MV-4-11 (cell line): ENCODE measurements at places on chromosomes 5 and 9.
A peak's percentile ranks its signal among the peaks of the same experiment; 100 is the strongest.

GRCh38 chr9:76459694-76460635 is 983 bp downstream of the GCNT1 start:
- peak; percentile 47 for DNase-seq

DNA sequence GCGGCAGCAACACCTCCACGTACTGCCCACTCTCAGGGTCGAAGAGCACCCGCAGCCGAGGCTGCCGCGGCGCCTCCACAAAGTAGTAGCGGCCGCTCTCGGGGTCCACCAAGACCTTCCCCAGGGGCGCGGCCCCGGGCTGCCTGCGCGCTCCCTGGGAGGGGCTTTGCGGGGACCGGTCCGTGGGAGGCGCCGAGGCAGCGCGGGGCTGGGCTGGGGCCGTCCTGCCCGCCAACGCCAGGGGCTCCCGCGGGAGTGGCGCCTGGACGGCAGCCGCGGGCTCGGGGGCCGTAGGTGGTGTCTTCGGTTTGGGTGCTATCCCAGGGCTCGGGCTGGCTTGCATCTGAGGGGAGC is 2.6 kb upstream of the MZB1 start:
- DNase-seq: no peak

GRCh38 chr9:78605041-78606000 is 308.4 kb downstream of the PSAT1 start:
- DNase-seq: no peak

- DNase-seq: no peak
Measured at GRCh38 chr9:116002181-116002580, 151.4 kb upstream of the PAPPA start.

DNA sequence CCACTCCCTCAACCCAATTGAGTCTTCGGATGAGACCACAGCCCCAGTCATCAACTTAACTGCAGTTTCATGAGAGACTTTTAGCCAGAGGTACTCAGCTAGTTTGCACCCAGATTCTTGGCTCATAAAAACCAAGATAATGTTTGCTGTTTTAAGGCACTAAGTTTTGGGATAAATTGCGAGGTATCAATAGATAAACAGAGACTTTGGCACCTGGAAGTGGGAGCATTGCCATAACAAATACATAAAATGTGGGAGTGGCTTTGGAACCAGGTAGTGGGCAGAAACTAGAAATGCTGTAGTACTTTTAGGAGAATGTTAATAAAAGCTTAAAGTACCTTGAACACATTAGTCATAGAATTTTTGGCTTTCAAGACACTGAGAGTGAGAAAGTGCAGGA is 439.8 kb downstream of the SH3GL2 start:
- DNase-seq: no peak

DNA sequence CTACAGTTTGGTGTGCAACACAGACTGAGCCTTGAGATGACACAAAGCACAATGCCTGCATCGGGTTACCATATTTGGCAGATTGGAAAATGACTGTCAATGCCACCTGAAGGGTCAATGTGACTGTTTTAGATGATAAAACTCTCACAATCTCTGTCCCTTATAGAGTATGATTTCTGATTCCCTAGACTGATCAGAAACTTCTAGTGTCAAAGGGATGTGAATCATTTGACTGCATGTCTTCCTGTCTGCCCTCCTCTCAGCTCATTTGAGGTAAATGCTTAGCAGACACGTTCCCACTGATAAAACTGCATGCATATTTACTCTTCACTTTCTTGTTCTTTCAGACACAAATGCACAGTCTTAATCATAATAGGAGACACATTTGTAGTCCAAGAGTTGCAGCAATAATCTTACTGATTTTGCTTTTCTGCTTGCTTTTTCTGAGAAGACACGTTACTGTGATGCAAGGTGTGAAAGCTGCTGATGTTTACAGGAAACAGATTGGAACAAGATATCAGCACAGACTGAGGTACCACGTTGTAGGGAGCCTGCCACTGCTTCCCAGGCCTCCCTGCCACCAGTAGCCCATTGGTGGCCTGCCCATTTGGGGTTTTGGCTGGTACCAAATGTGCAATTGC is 77.8 kb downstream of the GCNT4 start:
- no peak for DNase-seq

DNA sequence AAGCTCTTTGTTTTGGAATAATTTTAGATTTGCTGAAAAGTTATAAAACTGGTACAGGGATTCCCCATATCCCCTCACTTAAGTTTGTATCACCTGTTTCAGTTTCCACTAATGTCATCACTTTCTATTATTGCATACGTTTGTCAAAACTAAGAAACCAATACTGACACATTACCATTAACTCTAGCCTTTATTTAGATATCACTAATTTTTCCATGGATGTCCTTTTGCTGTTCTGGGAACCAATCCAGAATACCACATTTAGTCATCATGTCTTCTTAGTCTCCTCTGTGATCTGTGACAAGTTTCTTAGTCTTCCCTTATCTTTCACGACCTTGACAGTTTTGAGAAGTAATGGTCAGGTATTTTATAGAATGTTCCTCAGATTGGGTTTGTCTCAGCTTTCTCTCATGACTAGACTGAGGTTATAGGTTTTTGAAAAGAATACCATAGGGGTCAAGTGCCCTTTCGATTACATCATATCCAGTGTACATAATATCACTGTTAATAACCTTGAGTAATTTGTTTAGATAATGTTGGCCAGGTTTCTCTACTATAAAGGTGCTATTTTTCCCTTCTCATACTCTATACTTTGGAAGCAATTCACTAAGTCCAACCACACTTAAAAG is 51.9 kb upstream of the NMUR2 start:
- DNase-seq: no peak

DNA sequence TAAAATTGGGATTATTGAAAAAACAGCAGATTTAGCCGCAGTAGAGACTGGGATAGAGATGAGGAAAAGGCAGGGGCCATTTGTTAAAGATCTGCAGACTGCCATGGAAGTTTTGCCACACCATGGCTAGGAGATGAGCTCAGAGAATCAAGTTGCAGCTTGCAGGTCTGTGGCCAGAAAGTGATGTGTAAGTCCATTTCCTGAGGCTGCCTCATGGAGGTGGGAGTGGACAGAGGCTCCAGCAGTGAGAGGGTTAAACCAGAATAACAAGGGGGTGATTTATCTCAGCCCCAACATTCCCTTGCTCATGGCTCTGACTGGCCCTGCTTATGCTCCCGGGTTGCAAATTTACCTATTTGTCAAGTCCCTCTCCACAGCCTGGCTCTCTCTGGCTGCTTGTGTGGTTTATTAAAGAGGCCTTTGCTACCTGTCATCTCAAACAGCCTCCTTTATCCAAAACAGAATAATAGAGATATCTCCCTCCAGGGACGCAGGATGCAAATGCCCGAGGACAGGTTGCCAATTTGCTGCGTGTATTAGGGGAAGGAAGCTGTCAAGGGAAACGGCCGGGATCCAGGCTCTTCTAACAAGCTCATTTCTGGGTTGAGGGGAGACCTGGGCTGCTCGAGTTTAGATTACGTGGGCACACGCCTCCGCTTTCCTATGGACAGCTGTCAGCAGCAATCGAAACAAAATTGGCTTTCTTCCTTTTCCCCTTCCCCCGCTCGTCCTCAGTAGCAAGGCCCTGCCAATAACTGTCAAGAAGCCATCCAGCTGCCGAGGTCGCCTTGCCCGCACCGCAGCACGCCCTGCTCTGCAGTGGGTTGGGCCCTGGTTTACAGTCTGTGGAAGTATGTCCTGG is 72.8 kb upstream of the PITX1 start:
- DNase-seq: peak; percentile 49

- DNase-seq: no peak
Measured at GRCh38 chr5:168314735-168315411, 23.4 kb downstream of the WWC1 start.
